Heart right ventricle (tissue), 16 donors: ENCODE measurements at places on chromosomes 1 and 21. TPM values are rescaled to one million over a fixed set of nuclear protein-coding genes. Genes with fewer than 3 reads are reported as not detected.

GRCh38 chr1:180926164-180926981, 13.7 kb downstream of the KIAA1614 start:
- DNase-seq = peak; percentile 62

DNA sequence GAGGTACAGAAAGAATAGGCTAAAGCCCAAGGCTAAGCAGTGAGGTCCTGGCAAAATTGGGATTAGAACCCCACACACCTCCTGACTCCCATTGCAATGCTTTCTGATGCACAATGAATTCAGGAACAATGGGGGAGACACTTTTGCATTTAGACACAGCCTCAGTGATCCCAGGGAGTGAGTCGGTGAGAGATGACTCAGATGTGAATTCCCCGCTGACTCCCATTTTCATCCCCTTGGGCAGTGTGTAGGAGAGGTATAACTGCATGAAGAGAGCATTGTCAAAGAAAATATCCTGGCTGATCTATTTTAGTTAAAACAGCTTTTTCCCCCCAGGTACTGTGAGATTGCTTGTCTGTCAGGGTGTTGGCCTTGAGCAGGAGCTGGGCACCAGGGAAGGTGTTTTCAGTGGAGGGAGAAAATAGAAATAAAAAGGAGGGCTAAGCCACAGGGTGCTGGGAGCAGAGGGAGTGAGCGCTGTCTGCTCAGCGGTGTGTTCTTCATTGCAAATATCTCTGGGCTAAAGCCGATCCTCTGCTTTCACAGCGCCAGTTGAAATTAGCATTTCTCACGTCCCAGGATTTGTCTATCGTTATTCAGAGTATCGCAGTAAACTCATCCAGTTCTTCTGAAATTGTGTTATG, 247.7 kb upstream of the PTBP2 start:
- no peak for DNase-seq

GRCh38 chr1:119026956-119027355, 38.8 kb upstream of the TBX15 start:
- no peak for DNase-seq

- DNase-seq = no peak
Measured at GRCh38 chr1:39795651-39796050, 7.0 kb upstream of the BMP8B start.

- no peak for DNase-seq
Measured at GRCh38 chr1:184822267-184822666, 67.6 kb upstream of the EDEM3 start.

Gene GRIK1
- not detected for total RNA-seq

Gene HSPA6
- total RNA-seq = 5.6 TPM

Gene CFAP74
- total RNA-seq = not detected

Gene TINAGL1
- 165 TPM for total RNA-seq

Gene GLIS1
- not detected for total RNA-seq

Gene KCNA3
- total RNA-seq = 0.40 TPM
